ENCODE measurements at places on chromosomes 2 and 18.

DNA sequence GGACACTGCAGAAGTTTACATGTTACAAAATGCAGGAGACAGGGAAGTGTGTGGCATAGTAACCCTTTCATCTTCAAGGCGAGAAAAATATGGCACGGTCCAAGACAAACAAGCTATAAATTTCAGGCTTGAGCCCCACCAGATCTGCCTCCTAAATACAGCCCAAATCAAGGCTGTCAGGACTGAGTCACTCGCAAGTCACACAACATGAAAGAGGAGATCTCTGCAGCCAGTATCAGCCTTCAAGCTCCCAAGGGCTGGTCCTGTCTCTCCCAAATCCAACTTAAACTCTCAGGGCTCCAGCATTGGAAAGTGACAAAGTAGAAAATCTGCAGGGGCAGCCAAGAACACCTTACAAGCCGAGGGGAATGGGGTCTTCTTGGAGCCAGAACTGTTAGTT, 106.3 kb upstream of the GATA6 start:
- peak; percentile 32 for DNase-seq

- no peak for DNase-seq
Observed at GRCh38 chr18:36675076-36675475, 153.7 kb downstream of the TPGS2 start.

GRCh38 chr2:174198846-174199564, 49.3 kb downstream of the OLA1 start:
- DNase-seq, result no peak

DNA sequence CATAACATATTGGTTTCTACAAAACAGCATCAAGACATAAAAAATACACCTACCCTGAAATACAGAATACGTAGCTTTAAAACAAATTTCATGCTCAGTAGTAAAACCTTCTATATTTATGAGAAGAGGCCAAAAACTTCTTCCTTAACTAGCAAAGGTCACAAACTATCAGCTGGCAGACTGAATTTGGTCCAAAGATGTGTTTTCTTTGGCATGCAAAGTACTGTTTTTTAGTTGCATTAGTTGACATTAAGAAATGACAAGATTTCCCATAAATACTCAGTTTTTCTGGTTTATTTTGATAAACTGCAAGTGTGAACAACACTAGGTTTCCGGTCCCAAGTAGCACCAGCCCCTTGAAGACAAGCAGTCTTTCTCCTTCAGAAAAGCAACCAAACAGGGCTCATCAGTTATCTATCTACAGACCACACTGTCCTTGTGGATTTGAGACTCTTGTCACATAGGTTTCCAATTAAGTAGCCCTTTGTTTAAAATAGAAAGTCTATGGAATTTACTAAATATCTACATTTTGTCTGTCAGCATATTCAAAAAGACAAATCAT, 35.6 kb downstream of the SLC25A12 start:
- no peak for DNase-seq

DNA sequence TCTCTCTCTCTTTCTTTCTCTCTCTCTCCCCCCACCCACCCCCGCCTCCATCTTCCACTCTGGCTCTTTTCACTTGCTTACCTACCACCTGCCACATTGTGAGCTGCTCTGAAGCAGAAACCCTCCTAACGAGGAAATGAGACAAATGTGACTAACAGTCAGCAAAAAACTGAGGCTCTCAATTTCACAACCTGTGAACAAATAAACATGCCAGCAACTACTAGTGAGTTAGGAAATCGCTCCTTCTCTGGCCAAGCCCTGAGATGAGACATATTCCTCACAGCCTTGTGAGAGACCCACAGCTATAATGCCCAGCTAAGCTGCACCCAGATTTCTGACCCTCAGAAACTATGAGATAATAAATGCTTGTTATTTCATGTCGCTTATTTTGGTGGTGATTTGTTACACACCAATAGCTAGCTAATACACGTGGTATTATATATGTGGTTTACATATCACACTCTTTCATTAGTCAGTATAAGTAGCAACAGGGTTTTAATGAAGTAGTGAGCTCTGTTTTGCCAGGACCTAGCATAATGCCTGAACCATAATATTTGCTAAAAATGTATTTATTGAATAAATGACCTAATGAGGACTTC, 8.4 kb upstream of the ZNF521 start:
- peak; percentile 8 for DNase-seq

Measured in LoVo (cell line).